ENCODE measurements at places on chromosomes 3 and 15.

DNA sequence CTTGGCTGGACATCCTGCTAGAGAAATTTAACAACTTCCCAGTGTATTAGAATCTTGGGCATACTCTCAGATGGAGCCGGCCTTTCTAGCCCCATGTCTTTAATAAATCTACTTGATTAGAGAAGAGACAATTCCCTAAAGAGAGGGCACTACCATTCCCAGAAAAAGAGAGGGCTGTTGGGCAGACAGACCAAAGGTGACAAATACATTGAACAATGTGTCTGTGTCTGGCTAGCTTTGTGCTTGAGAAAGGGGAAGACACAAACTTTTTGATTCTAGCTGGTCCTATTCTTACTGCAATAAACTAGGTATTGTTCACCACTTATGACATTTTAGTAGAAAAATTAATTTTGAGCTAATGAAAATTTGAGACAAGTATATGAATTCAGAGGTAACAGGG lies 57.7 kb downstream of the DUT start:
- DNase-seq, result no peak

GRCh38 chr3:128488636-128488990 lies 4.4 kb downstream of the GATA2 start:
- no peak for DNase-seq

DNA sequence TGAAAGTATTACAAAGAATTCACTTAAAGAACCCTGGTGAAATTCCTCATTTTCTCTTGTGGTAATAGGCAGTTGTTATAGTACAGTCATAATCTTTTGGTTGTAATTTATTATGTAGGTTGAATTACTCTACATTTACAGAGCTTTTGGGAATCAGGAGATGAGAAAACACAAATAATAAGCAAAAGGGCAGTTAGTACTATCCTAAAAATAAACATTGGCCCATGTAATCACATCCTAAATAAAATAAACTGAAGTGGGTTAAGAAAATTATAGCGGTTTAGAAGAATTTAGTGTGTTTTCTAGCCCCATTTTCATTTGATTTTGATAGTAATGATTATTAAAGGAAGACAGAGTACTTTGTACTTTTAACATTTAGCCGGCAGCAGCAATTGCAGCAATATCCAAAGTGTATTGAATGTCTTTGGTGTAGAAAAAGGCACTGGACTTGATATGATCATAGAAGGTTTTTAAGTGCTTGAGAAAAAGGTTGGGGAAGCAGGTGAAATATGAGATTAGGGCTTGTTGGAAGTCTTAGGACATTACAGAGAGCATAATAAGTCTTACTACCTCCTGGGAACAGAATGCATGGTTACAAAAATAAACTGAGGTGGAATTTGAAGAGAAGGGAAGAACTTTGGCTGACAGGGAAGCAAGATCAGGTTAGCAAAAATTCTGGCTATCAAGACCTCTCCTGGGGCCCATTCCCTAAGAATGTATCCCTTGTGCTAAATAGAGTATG lies 79.9 kb downstream of the MBNL1 start:
- DNase-seq, result no peak

DNA sequence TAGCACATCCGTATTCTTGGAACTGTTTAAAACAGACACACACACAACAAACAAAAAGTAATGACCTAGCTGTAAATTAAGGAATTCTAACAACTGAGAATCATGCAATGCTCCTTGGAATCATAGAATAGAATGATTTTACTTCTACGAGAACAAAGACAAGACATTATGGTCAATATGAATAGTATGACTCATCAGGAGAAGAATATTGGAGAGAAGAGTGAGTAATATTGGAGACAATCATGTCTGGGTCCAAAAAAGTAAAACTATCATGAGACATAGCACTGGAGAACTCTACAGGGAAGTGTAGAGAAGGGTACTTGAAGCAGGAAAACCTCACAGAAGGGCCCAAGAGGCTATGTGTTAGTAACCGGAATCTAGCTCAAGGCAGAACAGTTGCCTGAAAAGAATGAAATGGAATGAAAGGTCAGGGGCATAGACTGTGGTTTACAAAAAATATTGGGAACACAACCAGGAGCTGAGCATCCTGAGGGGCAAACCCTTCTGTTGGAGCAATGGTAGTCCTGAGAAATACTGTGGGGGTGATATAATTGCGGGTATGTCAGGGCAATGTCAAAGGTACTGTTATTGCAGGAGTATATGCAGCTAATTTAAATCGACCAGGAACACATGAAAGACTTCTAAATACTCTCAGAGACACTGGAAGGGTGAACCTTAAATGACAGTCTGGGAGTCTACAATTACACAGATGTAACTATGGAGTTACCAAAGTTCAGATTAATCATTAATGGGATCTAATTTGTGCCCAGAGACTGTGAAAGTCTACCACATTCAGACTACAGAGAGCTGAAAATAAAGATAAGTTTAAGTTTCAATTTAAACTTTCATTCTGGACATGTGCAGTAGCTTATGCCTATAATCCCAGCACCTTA lies 201.2 kb downstream of the BCHE start:
- DNase-seq, result no peak

- DNase-seq, result no peak
Measured at GRCh38 chr15:80778621-80778963, 578 bp upstream of the CEMIP start.

DNA sequence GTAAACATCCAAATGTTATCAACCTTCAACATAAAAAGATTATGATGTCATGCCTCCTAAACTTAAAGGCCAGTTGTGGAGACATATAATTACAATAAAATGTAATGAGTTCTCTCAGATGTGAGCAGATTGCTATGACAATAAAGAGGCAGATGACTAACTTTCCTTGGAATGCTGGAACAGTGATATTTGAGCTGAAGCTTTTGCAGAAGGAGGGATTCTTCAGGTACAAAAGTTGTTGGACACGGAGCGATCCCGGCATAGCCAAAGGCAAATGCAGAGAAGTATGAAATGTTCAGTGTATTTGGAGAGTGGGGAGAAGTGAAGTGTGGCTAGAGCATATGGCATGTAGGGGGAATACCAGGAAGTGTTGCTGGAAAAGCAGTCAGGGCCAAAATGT lies 520.1 kb downstream of the FGF12 start:
- no peak for DNase-seq

DNA sequence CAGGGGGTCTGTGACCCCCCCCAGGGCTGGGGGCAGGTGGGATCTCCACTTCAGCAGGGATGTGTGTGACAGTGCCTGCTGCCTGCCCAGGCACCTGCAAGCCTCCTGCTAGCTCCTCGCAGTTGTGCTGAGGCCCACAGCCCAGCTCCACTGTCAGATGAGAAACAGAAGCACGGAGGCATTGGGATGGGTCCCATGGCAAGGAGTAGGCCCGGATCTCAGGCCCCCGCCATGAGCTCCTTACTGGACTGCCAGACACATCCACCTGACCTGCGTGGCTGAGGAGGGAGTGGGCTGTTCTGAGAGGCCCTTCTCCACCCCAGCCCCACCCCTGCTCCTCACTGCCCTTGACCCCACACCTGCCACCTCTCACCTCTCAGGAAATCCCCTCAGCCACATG lies 18.2 kb upstream of the SKOR1 start:
- DNase-seq, result no peak

Data from NCI-H2029 treated with DMSO at 0.1 percent for 48 hours (cell line).